ENCODE measurements at places on chromosomes 13 and 19.

DNA sequence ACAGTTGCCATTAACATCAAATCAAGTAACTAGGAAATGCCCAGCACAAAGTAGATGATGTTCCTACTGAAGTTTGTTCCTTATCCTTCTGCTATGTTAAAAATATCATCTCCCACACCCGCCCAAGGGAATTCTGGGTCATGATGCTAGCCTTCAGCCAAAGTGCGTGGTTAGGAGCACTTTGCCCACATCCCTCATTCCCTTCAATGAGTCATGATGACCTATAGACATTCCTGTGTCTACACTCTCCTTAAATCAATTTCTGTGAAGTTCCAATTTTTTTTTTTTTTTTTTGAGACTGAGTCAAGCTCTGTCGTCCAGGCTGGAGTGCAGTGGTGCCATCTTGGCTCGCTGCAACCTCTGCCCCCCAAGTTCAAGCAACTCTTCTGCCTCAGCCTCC lies 17.0 kb downstream of the RXFP2 start:
- DNase-seq, result no peak
- no peak overlapping the region for H3K27ac ChIP-seq
- no peaks in the 10 kb centered on the region for H3K4me1 ChIP-seq
- H3K27me3 ChIP-seq, result peaks cover 6% of the 10 kb centered on the region
- no peaks in the 10 kb centered on the region for H3K36me3 ChIP-seq

GRCh38 chr13:50365408-50366391 lies 350.5 kb downstream of the KCNRG start:
- no peak overlapping the region for H3K4me3 ChIP-seq
- peak overlapping the region; percentile 78 for H3K27ac ChIP-seq
- no peaks in the 10 kb centered on the region for H3K36me3 ChIP-seq
- peak; percentile 79 for DNase-seq

- peaks cover 8% of the 10 kb centered on the region for H3K4me1 ChIP-seq
- no peak for DNase-seq
- no peak overlapping the region for H3K27ac ChIP-seq
These were observed 6.4 kb downstream of the ERCC2 start for GRCh38 chr19:45363861-45364459.

GRCh38 chr19:8302357-8302691 lies 5.8 kb downstream of the CD320 start:
- H3K27ac ChIP-seq, result no peak overlapping the region
- H3K4me1 ChIP-seq, result peaks cover 18% of the 10 kb centered on the region
- H3K27me3 ChIP-seq, result no peaks in the 10 kb centered on the region
- DNase-seq, result no peak
- H3K36me3 ChIP-seq, result peaks cover 17% of the 10 kb centered on the region

DNA sequence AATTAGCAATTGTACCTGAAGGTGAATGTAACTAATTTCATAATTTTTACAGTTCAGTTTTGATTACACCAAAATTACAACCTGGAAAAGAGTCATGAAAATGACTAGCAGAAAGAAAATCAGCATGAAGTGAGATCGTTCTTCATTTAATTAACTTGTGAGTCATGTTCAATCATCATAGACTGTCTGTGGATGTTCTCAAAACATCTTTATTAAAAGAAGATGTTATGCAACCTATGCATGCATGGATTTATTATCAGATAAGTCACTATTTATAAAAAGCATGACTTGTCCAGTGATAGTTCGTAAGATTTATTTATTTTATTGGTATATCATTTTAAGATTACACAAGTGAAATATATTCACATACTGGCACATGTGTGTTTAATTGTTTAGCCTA lies 245.9 kb downstream of the ITGBL1 start:
- H3K27me3 ChIP-seq, result no peaks in the 10 kb centered on the region
- no peak for DNase-seq
- H3K27ac ChIP-seq, result no peak overlapping the region

- peaks cover 41% of the 10 kb centered on the region for H3K36me3 ChIP-seq
- no peaks in the 10 kb centered on the region for H3K27me3 ChIP-seq
- H3K4me3 ChIP-seq, result peak overlapping the region; percentile 92
- DNase-seq, result no peak
These were observed 1.7 kb downstream of the SLC7A1 start for GRCh38 chr13:29593605-29594297.

DNA sequence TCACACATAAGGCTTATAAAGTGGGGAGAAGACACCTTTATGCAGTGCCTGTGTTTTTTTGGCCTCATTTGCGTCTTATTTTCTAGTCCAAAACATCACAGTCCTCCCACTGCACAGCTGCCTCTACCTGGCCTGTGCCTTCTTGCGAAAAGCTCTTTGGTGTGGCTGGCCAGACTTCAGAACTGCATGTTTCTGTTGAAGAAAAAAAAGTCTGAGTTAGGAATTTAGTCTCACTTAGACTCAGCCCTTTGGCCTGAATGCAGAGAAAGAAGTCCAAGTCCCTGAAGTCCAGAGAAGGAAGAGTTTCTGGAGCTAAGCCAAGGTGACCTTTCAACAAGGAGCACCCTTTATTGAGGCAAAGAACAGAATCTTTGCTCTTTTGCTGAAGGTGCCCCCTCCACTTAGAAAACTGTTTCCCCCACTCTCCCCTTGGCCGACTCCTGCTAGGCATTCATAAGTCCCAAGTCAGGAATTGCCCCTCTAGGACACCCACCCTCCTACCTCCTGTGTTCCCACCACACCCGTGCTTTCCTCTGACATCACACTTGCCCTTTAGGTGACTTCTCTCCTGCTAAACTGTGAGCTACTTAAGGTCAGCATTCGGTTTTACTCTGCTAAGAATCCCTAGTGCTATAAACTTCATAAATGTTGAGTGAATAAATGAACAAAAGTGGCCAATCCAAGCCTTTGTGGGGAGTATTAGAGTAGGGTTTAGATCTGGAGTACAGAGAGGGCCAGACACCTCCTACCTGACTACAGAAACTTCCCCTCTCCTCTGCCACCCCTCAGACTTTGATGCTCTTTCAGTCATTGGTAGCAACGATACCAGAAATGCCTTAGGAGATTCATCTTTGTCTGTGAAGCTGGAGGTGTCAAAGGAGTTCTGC lies 226.8 kb downstream of the LACC1 start:
- no peaks in the 10 kb centered on the region for H3K36me3 ChIP-seq
- H3K4me1 ChIP-seq, result peaks cover 3% of the 10 kb centered on the region
- no peak for DNase-seq
- no peak overlapping the region for H3K27ac ChIP-seq
- H3K27me3 ChIP-seq, result peaks cover 8% of the 10 kb centered on the region

GRCh38 chr13:28204043-28204442 lies 65.7 kb downstream of the PAN3 start:
- DNase-seq, result no peak
- H3K36me3 ChIP-seq, result peaks cover 38% of the 10 kb centered on the region
- no peaks in the 10 kb centered on the region for H3K27me3 ChIP-seq
- peaks cover 34% of the 10 kb centered on the region for H3K4me1 ChIP-seq

Data from activated CD8-positive, alpha-beta T cell treated with anti-CD3 and anti-CD28 coated beads for 36 hours (primary cell).